ENCODE measurements at places on chromosomes 5 and 9.

GRCh38 chr5:145295236-145295835 is 539.8 kb downstream of the PRELID2 start:
- no peak for DNase-seq

DNA sequence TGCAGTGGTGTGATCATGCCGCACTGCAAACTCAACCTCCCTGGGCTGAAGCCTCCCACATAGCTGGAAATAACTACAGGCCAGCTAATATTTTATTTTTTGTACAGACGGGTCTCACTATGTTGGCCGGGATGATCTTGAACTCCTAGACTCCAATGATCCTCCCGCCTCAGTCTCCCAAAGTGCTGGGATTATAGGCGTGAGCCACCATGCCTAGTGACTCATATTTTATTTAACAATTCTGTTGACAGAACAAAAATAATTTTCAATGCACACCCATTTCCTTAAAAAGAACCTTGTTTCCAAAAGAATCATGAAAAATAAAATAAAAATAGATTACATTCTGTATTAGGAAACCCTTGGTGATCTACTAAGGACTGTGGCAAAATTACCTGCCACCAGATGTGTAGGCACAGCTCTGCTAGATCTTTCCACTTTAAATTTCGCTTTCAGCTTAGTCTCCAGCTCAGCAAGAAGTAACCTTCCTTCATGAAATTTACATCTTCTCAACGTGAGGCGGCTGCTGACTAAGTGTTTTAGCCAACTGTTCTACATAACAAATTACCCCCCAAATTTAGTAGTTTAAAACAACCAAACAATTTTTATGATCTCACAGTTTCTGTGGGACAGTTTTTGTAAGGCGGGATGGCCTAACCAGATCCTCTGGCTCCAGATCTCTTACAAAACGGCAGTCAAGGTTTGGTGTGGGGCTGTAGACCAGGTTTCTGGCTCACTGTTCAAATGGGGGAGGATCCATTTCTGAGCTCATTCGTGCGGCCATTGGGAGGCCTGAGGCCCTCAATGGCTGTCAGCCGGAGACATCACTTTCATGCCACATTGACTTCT is 32.6 kb upstream of the GOLPH3 start:
- DNase-seq: no peak

DNA sequence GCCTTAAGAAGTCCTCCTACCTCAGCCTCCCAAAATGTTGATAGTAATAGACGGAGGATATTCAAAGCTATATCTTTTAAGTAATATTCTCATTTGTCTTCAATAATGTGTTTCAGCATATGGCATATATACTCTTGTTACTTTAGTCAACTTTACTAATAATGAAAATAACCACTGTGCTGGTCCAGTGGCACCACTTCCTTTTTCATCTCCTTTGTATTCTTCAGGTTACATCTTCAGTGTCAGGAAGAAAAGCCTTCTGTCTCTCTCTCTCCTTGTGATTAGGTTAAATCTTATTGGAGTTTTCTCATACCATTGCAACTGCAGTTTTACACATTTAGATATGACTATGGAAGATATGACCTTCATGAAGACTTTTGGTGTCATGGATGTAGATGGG is 31.3 kb downstream of the PARP8 start:
- DNase-seq: no peak

- DNase-seq: no peak
Measured at GRCh38 chr5:4158750-4159447, 563.3 kb downstream of the IRX1 start.

DNA sequence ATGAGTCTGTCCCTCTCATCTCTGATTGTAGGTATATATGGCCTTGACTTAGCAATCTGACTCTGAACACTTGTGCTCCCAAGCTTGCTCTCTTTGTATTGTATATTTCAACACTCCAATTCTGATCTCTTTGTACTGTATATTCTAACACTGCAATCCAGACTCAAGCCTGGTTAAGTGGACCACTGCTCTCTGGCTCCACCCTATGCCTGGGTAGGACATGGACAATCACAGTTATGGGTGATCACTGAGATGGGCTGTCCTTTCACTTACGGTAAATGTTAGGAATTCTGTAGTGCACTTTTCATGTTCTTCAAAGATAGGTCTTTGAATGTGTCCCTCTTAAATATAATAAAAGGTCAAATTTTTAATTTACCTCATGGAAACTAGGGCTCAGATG is 165.1 kb downstream of the TLR4 start:
- DNase-seq: no peak

- DNase-seq: no peak
Measured at GRCh38 chr9:34318163-34318790, 10.8 kb downstream of the KIF24 start.

DNA sequence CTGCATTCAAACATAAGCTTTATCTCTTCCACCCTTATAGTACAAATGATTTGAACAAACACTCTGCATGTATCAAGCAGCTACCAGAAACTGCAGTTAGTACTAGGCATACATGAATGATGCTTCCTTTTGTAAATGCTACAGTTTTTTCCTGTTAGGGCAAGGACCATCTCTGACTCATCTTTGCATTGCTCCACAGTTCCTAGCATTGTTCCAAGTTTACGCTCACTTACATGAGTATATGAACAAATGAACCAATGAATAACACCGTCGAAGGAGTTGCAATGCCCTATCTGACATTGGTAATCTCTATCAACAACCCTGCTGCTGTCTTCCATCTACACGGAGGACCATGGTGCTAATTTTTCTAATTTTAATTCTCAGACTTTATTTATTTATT is 2.1 kb upstream of the ALDH7A1 start:
- no peak for DNase-seq

DNA sequence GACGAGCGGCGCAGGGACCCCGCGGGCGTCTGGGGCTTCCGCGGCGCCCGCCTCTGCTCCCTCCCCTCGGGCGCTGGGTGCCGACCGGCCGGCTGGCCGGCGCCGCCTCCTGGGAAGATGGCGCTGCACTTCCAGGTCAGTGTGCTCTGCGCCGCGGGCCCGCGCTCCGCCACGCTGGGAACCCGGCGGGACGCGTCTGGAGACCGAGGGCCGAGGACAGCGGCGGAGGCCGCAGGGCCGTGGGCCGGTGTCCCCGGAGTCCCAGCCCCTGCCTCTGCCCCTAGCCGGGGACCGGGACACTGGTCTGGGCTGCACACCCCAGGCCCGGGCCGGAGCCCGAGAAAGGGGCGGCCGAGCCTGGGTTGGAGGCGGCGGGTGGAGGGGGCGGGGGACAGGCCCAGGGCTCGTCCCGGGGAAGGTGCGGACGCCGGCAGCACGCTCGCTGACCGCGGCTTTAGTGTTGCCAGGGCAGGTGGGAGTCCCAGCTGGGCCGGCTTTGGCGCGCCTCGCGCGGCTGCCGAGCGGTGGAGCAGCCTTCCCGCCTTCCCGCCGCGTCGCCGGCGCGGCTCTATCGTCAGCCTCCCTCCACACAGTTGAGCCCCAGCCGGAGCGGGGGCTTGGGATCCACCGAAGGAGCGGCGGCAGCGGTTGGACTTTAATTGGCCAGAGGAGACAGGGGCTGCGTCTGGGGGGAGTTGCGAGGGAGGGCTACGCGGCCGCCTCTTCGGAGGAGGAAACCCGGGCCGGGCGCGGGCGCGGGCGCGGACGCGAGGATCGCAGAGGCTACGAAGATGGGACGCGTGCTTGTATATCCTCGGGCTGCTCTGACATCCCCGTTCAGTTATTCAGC is at the start of gene RANBP17:
RANBP17 (plus strand) TSS at position 102 of the 850 bp plus-strand sequence.
- peak; percentile 52 for DNase-seq

DNA sequence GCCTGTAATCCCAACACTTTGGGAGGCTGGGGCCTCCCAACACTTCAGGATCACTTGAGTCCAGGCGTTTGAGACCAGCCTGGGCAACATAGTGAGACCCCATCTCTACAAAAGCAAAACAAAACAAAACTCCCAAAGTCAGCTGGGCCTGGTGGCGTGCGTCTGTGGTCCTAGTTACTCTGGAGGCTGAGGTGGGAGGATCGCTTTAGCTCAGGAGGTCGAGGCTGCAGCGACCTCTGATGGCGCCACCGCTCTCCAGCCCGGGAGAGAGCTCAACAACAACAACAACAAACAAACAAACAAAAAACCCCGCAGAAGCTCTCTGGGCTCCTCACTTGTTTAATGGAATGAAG is 528 bp downstream of the ACOT12 start:
- DNase-seq: no peak

GRCh38 chr5:73303148-73304079 is 130.4 kb downstream of the TMEM174 start:
- no peak for DNase-seq

- no peak for DNase-seq
Measured at GRCh38 chr5:22651355-22651754, 201.8 kb downstream of the CDH12 start.

DNA sequence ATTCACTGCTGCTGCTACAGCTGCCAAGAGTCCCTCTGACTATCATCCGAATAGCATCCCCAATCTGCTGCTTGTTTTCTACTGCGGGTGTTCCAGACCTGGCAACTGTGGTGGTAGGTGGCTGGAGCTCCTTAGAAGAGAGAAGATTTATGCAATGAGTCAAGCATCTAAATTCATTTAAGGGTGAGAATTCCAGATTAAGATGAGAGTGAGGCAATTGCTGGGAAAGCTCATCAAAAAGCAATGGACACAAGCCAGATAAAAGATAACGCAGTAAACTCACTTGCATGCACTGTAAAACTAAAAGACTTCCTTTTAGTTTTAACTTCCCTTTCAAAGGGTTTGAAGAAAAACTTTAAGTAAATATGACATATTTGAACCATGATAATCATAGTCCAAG is 3.9 kb downstream of the PLK2 start:
- no peak for DNase-seq

DNA sequence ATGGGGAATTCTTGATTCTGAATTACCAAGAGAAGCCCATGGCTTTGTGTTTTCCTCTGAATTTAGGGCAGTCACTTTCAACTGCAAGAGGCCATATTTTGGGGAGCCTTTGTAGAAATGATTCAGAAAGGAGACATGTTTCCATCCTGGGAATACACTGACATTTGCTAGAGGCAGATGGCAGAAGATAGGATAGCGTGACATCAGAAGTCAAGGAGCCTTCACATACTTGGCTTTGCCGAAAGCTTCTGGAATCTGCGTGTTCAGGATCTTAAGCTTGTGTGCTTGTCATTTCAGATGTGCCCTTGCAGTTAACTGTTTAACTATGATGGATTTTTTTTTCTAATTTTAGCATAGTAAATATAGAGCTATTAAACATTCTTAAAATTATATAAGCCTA is 296.2 kb downstream of the ARHGEF28 start:
- DNase-seq: no peak

DNA sequence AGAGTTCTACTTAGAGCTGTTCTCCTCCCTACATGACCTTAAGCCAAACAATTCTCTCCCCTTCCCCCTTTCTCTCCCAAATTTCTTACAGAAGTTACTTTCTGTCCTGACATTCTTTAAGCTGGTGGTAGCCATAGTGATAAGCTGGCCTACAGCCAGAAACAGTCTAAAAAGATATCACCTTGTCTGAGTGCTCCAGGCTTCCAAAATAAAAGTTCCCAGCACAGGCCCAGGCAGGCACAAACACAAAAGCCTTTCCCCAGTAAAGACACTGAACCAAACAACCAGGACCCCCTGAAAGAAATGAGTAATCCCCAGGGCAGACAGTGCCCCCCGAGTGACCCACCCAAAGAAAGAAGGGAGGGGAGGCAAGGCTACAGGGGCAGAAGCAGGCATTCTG is 19.2 kb downstream of the SIL1 start:
- DNase-seq: peak; percentile 17

DNA sequence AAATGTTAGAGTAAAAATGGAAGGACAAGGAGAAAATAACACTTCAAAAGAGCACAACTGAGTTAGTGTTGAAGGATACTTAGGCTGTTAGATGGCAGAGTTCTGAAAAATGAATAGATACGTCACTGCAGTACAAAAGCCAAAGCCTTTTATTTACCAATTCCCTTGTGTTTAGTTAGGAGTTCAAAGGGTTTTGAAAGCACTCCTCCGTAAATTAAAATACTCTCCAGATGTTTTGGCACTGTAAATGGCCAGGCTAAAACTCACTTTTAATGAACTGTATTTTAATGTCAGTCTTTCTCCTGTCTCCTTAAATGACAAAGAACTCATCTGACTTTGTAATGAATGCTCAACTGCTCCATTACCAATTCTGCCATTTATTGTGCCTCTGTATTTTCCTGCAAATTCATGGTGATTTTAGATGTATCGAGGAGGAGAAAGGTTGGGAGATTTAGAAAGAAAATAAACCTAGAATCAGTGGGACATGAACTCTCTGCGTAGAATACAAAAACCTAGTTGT is 1727.2 kb downstream of the MAT2B start:
- no peak for DNase-seq

GRCh38 chr9:79896390-79896980 is 324.7 kb downstream of the TLE4 start:
- DNase-seq: no peak

DNA sequence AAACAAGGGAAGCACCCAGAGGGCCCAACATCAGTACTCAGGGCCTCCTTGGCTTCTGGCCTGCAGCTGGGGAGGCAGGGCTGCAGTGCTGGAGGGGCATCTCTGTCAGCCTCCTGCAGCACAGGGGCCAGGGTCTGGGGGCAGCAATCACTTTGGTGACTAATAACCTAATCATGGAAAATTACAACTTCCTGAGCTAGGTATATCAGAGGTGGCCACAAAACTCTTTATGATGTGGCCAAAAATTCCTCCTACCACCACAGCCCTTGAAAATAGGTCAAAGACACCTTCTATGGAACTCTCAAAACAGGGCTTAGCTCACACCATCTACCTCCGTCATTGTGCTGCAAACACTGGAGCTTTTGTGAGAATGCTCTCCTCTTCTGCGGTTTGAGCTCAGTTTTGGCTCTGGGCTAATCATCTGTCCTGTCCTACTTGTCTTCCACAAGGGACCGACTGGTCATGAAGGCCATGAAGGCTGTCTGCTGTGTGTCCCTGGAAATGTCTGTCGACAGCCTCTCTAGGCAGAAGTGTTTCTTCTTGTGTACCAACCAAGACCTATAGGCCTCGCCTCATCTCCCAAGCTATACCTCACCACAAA is 28.6 kb downstream of the CSF2 start:
- no peak for DNase-seq

- no peak for DNase-seq
Measured at GRCh38 chr5:14202462-14202861, 59.3 kb downstream of the TRIO start.

- no peak for DNase-seq
Measured at GRCh38 chr9:137049544-137050449, 3.8 kb upstream of the NPDC1 start.

DNA sequence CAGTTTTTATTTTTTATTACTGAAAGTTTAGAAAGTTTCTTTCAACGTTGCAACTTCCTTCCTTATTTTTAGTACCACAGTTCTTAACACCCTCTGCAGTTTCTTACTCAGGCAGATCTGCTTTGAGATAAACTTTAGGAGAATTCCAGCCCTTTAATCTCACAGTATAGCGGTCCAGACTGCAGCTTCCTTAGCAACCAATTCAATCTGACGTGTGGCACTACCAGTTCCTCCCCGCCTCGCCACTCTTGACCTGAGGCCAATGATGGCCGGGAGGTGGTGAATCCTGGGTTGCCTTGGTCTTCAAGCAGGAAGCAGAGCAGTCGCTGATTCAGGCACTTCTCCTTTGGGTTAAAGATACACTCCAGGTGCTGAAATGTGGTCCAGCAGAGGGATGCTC is 334.3 kb upstream of the TRPC7 start:
- no peak for DNase-seq

- DNase-seq: no peak
Measured at GRCh38 chr5:172088801-172089200, 82.4 kb upstream of the FBXW11 start.

GRCh38 chr9:2093920-2094597 is 78.9 kb downstream of the SMARCA2 start:
- DNase-seq: peak; percentile 25
